ENCODE measurements at places on chromosomes 2 and 18. TPM values are rescaled to one million over a fixed set of nuclear protein-coding genes. Genes with fewer than 3 reads are reported as not detected.

The SPHKAP gene
- not detected for total RNA-seq

The PID1 gene
- total RNA-seq, result 8.2 TPM

- H3K27me3 ChIP-seq, result no peaks in the 10 kb centered on the region
- H3K4me3 ChIP-seq, result no peak overlapping the region
- H3K36me3 ChIP-seq, result no peaks in the 10 kb centered on the region
- H3K27ac ChIP-seq, result no peak overlapping the region
- peaks cover 3% of the 10 kb centered on the region for H3K4me1 ChIP-seq
- DNase-seq, result peak; percentile 75
These were observed 90.1 kb upstream of the COL3A1 start for GRCh38 chr2:188884046-188884445.

DNA sequence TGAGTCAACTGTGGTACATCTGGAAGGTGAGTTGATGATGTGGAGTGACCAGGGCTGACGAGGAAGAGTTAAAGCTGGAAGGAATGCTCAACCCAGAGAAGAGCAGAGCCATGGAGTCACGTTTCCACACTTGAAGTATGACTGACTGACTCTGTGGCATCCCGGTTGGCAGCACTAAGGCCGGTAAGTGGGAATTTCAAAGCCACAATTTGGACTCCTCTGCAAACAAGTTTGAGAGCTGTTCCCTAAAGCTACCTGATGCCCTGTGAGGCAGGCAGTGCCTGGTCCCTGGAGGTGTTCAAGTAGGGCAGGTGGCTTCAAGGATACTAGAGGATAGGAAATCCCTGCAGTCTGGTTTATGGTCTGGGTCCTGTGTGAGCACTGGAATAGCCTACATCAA lies 69.3 kb upstream of the ITGB6 start:
- no peaks in the 10 kb centered on the region for H3K27me3 ChIP-seq
- peaks cover 18% of the 10 kb centered on the region for H3K4me1 ChIP-seq
- peaks cover 2% of the 10 kb centered on the region for H3K36me3 ChIP-seq
- peak overlapping the region; percentile 22 for H3K4me3 ChIP-seq
- peak overlapping the region; percentile 84 for H3K27ac ChIP-seq

DNA sequence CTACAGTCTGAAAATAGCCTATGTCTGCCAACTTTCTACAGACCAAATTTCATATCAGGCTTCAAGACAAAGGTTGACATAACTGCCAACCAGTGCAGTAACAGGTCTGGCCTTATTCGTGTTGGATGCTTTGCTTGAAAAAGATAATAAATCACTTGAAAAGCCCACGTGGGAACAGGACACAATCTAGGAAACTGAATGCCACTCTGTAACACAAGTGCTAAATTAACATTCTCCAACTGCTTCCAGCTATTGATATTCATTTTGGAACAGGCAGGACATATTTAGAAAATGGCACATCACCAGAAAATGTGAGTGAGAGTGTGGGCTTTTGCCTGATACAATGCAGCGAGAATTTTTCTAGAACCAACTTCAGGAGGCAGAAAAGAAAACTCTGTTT lies 165.9 kb upstream of the CCDC150 start:
- no peaks in the 10 kb centered on the region for H3K4me1 ChIP-seq
- H3K4me3 ChIP-seq, result no peak overlapping the region
- H3K27ac ChIP-seq, result no peak overlapping the region
- no peaks in the 10 kb centered on the region for H3K27me3 ChIP-seq

- H3K27ac ChIP-seq, result no peak overlapping the region
- H3K4me3 ChIP-seq, result no peak overlapping the region
- H3K4me1 ChIP-seq, result no peaks in the 10 kb centered on the region
- DNase-seq, result peak; percentile 56
- H3K27me3 ChIP-seq, result no peaks in the 10 kb centered on the region
These were observed 177.9 kb downstream of the CYRIA start for GRCh38 chr2:16487686-16488085.

All from fibroblast of lung (primary cell).